ENCODE measurements at places on chromosomes 12 and 14. TPM values are rescaled to one million over a fixed set of nuclear protein-coding genes. Genes with fewer than 3 reads are reported as not detected.

SLC2A3 gene
- 123 TPM for total RNA-seq

JAG2 gene
- 4.4 TPM for total RNA-seq

KLHDC1 gene
- total RNA-seq = 2.6 TPM

NCAPD2 gene
- total RNA-seq = 19.9 TPM

SLC22A17 gene
- total RNA-seq = 10.4 TPM

PGF gene
- total RNA-seq = 43.1 TPM

COQ6 gene
- total RNA-seq = 12.6 TPM

OR6C2 gene
- not detected for total RNA-seq

TBX5 gene
- total RNA-seq = 0.90 TPM

SLC4A8 gene
- total RNA-seq = 0.49 TPM

C12orf54 gene
- not detected for total RNA-seq

DBX2 gene
- total RNA-seq = not detected
